A549 treated with CORT108297 at 1 μM for 4 hours (cell line): ENCODE measurements at places on chromosomes 7 and 10. TPM values are rescaled to one million over a fixed set of nuclear protein-coding genes. Genes with fewer than 3 reads are reported as not detected.

The DUSP5 gene
- 81.6 to 136 TPM (median 112 TPM) in 5 replicates for total RNA-seq

The GALNT17 gene
- not detected in 5 replicates for total RNA-seq

The KCNK18 gene
- not detected in 5 replicates for total RNA-seq

The FOXP2 gene
- not detected in 5 replicates for total RNA-seq

The APBB1IP gene
- 8.7 to 9.4 TPM (median 9.1 TPM) in 5 replicates for total RNA-seq

The IQUB gene
- total RNA-seq: 0.05 to 0.09 TPM (median 0.05 TPM) in 5 replicates

The PRKAR2B gene
- 2.5 to 3.9 TPM (median 3.2 TPM) in 5 replicates for total RNA-seq

The SMKR1 gene
- 11.8 to 13.3 TPM (median 12.4 TPM) in 5 replicates for total RNA-seq

The CUX1 gene
- total RNA-seq: 39.5 to 48.9 TPM (median 46.8 TPM) in 5 replicates

The ZNF511 gene
- 57.1 to 78.5 TPM (median 74.2 TPM) in 5 replicates for total RNA-seq

The ADCYAP1R1 gene
- 0.06 to 0.09 TPM (median 0.06 TPM) in 4 of 5 replicates, not detected in the other for total RNA-seq

The CHRM2 gene
- not detected in 5 replicates for total RNA-seq

The ANXA8 gene
- 28.8 to 40.9 TPM (median 33.6 TPM) in 5 replicates for total RNA-seq

The GATA3 gene
- total RNA-seq: 4.5 to 6.0 TPM (median 5.5 TPM) in 5 replicates

The CNTNAP2 gene
- 0.01 TPM in 2 of 5 replicates, not detected in the others for total RNA-seq

The ADCY1 gene
- 1.3 to 3.0 TPM (median 2.5 TPM) in 5 replicates for total RNA-seq

The UCN3 gene
- total RNA-seq: not detected in 5 replicates

The CPN1 gene
- total RNA-seq: 0.14 to 0.32 TPM (median 0.23 TPM) in 5 replicates

The SRRM3 gene
- 6.3 to 10.0 TPM (median 8.5 TPM) in 5 replicates for total RNA-seq

The HABP2 gene
- total RNA-seq: 0.07 to 0.15 TPM (median 0.12 TPM) in 5 replicates

The CCDC71L gene
- total RNA-seq: 10.2 to 16.6 TPM (median 13.8 TPM) in 5 replicates

The SPAM1 gene
- not detected in 5 replicates for total RNA-seq

The ZYX gene
- total RNA-seq: 158 to 195 TPM (median 189 TPM) in 5 replicates

The LANCL2 gene
- total RNA-seq: 11.4 to 16.5 TPM (median 13.9 TPM) in 5 replicates

The TRIM50 gene
- total RNA-seq: not detected in 5 replicates

The SLIT1 gene
- total RNA-seq: 0.02 to 0.13 TPM (median 0.05 TPM) in 5 replicates

The RTKN2 gene
- 0.83 to 1.1 TPM (median 0.93 TPM) in 5 replicates for total RNA-seq

The FFAR4 gene
- total RNA-seq: 0.14 to 0.25 TPM (median 0.22 TPM) in 5 replicates

The DRGX gene
- total RNA-seq: 0.06 to 0.09 TPM in 2 of 5 replicates, not detected in the others

The SUN3 gene
- 0.15 to 0.16 TPM in 2 of 5 replicates, not detected in the others for total RNA-seq

The GTF2IRD1 gene
- total RNA-seq: 12.8 to 16.9 TPM (median 14.1 TPM) in 5 replicates

The TMEM176A gene
- total RNA-seq: not detected in 5 replicates

The C1QL3 gene
- not detected in 5 replicates for total RNA-seq

The DLX5 gene
- not detected in 5 replicates for total RNA-seq

The EFCAB10 gene
- total RNA-seq: 2.4 to 3.7 TPM (median 3.0 TPM) in 5 replicates

The COL28A1 gene
- 0.42 to 0.75 TPM (median 0.58 TPM) in 5 replicates for total RNA-seq

The PALD1 gene
- 5.8 to 8.4 TPM (median 8.0 TPM) in 5 replicates for total RNA-seq

The SEMA3A gene
- total RNA-seq: 3.9 to 6.7 TPM (median 5.6 TPM) in 5 replicates
